ENCODE measurements at places on chromosomes 6 and 20.

- no peak for DNase-seq
These were observed 205.6 kb downstream of the DTNBP1 start for GRCh38 chr6:15457121-15457650.

- no peak for DNase-seq
These were observed 69.4 kb downstream of the PRND start for GRCh38 chr20:4791121-4791520.

DNA sequence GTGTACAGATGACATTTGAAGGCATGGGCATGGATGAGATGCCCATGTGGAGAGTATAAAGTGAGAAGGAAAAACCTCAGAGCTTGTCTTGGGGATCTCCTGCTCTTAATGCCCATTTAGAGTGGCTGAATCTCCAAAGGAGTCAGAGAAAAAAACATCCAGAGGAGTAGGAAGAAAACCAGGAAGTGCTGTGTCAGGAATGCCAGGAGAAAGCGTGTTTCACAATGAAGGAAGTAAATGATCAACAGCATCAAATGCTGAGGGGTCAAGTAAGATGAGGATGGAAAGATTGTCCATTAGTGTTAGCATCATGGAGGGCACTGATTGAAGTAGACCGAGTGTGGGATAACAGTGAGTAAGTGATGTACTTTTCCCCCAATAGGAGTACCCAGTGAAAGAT, 56.1 kb downstream of the FIG4 start:
- DNase-seq, result no peak

DNA sequence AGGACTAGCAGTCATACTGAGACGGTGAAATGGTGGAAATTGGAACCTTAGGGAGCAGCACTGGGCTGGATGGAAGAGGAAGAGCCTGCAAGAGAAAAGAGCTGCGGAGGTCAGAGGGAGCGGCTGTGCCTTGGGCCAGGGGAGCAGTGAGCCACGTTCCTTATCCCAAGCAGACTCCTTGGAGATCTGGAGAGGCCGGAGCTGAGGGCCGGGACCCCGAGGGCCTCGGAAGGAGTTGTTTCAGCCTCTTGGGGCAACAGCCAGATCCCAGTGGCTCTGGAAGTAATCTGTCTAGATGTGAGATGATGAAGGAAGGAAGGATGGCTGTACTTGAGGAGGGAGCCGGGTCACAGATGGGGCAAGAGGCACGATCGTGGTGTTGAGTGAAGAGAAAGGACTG, 16.1 kb downstream of the PCMTD2 start:
- DNase-seq, result no peak

DNA sequence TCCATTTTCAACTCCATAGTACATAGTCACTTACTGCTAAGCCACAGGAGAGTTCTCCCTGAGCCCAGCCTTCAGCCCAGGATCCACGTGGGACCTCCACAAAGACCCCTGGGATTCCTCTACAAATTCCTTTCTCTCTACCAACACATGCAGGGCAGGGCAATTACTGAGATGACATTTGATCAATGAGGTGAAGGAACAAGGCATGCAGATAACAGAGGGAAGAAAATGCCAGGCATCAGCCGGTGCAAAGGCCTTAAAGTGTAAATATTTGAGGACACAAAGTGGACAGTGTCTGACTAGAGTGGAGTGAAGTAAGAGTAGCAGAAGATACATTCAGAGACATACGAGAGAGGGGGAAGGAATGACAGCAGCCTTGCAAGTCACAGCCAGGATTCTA, 70.2 kb downstream of the HS3ST5 start:
- no peak for DNase-seq

DNA sequence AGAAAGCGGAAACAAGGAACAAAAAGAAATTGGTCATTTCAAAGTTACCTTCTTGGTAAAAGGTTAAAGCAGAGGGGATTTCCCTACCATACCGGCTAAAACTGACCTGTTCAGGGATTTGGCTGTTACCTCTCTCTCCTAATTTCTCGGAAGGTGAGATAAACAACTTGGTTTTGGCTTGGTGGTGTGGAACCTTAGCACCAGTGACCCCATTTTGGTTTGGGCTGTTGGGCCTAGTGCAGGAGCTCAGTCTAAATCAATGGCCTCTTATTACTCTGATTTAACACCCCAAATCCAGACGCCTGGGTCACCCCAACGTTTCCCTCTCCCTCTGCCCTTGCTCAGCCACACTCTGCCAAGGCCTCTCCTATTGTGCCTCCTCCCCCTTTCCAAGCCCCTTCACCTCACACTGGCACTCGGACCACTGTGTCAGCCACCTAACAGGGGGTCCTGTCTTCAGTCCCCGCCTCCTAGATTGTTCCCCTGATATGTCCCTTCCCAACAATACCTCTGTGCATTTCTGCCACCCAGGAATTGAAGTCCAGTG, 8.3 kb downstream of the NCR2 start:
- no peak for DNase-seq

- no peak for DNase-seq
These were observed 727.9 kb upstream of the MAN1A1 start for GRCh38 chr6:120077489-120077888.

DNA sequence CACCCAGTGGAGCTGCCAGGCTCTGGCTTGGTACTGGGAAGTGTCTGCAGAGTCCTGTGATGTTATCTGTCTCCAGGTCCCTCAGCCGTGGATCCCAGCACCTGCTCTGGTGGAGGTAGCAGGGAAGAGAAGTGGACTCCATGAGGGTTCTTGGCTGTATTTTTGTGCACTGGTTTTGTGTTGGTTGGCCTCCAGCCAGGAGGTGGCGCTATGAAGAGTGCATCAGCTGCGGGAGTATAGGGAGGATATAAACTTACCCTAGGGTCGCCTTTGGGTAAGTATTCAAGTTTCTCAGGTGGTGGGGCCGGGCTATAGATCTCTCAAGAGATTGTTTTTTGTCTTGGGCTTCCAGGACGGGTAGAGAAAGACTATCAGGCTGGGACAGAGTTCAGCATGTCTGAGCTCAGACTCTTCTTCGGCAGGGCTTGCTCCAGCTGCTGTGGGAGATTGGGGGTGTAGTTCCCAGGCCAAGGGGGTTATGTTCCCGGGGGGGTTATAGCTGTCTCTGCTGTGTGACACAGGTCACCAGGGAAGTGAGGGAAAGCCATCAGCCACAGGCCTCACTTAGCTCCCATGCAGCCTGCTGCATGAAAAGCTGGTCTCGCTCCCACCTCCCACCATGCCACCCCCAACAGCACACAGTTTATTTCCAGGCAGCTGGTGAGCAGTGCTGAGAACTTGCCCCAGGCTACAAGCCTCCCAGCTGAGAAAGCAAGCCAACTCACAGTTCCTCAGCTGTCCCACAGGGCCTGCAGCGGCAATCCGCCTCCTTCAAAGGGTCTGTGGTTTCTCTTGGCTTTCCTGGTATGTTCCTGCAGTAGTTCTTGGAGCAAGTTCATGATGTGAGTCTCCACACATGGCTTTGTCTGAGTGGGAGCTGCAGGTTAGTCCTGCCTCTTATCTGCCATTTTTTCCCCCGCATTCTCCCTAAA, 115.7 kb downstream of the AIG1 start:
- no peak for DNase-seq

- no peak for DNase-seq
These were observed 66.9 kb upstream of the KCNK16 start for GRCh38 chr6:39389484-39389767.

- DNase-seq, result no peak
These were observed 307.7 kb upstream of the DEFB115 start for GRCh38 chr20:30949761-30950160.

GRCh38 chr20:59063358-59064213, 21.0 kb upstream of the PRELID3B start:
- no peak for DNase-seq

GRCh38 chr6:118168421-118168820, 261.4 kb downstream of the SLC35F1 start:
- no peak for DNase-seq

DNA sequence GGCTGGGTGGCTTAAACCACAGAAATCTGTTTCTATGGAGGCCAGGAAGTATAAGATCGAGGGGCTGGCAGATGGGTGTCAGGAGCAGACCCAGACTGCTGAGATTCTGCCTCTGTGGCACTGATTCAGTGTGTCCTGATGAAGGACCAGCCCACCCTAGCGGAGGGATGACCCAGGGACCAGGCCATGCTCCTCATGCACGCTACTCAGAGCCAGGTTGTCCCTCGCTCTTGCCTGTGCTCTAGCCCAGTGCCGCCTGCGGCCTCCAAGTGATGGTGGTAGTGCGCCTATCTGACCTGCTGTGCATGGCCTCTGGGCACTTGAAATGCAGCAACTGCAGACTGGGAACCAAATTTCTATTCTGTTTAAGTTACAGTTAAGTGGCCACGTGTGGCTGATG, 13.1 kb upstream of the APMAP start:
- no peak for DNase-seq

DNA sequence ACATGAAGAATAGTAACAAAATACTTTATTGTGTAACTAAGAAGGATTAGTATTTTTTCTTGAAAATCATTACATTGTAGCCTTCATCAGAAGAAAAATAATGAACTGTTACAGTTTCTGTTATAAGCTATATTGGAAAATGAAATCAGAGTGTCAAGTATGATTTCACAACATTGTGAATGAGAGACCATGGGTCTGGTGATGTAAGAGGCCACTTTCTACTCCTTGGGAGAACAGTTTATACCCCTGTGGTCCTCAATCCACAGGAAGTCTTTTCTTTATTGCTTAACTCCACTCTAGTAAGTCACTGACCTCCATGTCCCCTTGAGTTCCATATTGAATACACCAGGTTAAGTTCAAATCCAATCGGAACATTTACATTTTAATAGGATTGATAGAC, 218.7 kb upstream of the FERMT1 start:
- DNase-seq, result no peak

DNA sequence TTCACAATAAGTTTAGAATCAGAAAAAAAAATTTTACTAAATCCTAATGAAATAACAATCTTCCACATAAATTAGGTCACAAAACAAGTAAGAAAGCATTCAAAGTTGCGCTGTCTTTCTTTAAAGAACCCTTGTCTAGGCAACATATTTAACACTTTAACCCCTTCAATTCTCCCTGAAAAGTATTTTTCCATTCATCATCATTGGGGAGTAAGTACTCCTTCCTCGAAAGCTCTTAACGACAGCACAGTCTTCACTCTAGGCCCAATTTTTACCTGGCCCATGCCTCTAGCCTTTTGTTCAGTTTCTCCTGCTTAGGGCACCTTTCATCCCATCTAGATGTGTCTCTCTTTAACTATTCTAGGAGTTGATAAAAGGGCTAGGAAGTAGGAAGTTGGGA, 2.6 kb downstream of the TSPYL1 start:
- DNase-seq, result no peak

DNA sequence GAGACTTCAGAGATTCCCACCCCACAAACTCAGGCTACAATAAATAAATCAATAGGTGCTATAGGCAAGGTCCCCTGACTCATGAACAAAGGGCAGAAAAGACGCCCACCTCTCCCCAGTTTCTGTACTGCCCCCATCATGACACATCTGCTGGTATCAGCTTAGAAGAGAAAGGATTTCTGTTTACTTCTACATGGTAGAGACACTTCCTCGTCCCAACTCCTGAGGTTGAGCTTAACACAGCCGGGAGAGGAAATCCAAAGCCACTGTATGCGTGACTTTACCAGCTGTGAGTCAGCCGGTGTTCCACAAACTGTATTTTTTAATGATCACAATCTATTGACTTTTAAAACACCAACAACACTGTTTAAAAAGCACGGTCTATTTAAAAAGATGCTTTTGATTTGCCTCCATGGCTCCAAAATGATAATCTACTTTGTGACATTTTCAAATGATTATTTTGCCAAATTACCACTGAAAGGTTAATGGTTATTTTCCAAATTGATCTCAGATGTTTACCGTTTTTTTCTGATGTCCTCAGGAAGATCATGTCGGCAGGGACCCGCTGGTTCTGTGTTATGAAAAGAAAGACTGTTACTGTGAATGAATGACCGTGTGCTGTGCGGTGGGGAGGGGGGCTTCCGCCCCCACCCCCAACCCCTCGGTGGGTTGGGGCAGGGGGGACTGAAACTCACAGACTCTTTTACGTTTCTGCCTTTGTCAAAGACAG, 72.5 kb downstream of the ATP9A start:
- DNase-seq, result no peak

- no peak for DNase-seq
These were observed 32.8 kb downstream of the KCNK17 start for GRCh38 chr6:39281312-39281980.

DNA sequence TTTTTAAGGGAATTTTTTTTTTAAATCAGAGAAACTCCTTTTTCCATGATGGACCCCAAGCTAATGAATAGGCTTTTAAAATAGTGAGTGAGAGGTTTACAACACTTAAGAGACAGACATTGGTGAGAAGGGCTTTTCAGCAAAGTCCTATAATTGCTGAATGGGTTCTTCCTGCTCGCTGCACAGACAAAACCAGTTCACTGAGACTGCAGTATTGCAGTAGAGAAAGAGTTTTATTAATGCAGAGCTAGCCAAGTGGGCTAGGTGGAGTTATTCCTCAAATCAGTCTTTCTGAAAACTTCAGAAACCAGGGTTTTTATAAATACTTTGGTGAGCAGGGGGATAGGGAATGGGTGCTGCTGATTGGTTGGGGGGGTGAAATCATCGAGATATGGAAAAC, 3.2 kb upstream of the SLC2A10 start:
- DNase-seq, result no peak

- DNase-seq, result no peak
These were observed 68.5 kb downstream of the TMEM200A start for GRCh38 chr6:130434174-130434873.

GRCh38 chr20:51244466-51244865, 221.6 kb upstream of the KCNG1 start:
- DNase-seq, result no peak

GRCh38 chr6:25083784-25084507, 148.2 kb upstream of the RIPOR2 start:
- DNase-seq, result no peak

DNA sequence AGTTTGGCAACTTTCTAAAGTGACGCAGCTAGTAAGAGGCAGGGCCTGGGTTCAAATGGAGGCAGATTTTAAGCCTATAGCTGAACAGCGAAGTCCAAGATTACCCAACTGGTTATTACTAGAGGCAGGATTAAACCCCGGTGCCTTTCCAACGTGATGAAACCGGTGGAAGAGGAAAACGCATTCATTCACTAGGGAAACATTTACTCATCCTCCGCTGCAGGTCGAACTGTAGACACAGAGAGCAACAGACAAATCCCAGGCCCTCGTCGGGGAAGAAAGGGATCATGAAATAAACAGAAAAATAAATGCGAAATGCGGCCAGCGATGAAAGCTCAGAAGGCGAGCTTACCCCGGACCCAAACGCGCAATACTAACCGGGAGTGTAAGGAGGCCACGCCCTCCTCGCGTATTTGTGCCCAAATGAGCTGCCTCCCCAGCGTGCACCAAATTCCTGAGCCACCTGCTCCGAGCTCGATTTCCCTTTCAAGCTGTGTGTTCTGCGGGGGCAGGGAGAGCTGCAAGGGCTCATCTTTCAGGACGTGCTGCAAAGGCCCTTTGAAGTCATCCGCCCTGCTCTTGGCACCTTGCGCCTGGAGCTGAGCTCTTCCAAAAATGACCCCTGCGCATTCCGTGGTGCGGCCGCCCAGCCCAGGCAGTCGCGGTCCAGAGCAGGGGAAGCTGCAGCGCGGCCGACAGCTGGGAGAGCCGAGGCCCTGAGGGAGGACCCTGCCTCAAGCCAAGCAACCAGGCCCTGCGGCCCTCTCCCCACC, 46.9 kb downstream of the PDYN start:
- no peak for DNase-seq
